ENCODE measurements at places on chromosomes 5 and 9.

DNA sequence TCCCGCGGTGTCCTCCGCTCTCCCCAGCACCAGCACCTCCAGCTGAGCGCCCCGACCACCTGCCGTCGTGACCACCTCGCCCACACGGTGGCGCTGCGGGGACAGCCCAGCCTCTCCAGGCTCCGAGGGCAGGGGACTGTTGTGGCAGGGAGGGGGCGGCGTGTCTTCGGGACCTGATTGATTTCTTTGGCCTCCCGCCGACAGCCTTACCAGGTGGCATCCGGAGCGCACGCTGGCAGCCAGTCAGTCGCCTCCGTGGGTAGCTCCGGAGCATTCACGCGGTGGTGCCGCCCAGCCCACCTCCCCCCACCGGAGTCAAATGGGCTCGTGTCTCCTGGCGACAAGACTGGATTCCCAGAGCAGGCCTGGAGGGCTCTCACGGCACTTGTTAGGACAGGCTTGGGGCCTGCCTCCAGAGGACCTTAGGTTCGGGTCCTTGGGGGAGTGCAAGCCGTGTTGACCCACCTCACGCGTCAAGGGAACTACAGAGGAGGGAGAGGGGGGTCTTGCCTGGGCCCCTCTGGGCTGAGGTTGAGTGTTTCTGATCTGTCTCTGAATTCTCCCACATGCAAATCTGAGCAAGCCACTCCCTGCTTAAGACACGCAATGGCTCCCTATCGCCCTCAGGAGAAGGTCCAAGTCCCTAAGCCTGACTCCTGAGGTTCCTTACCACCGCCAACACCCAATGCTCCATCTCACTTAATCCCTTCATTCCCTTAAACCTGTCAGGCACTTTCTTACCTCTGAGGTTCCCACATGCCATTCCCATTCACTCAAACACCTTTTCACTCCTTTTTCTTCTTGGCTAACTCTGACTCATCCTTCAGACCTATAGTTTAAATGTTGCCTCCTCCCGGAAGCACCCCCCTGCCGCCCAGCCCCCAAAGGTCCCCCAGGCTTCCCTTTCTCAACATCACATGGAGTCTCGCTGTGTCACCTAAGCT lies 51.2 kb upstream of the GGTA1 start:
- peak; percentile 67 for DNase-seq

- DNase-seq = peak; percentile 85
Measured at GRCh38 chr5:68239487-68239886, 23.9 kb downstream of the PIK3R1 start.

GRCh38 chr9:34496149-34496712 lies 26.6 kb downstream of the ENHO start:
- no peak for DNase-seq

GRCh38 chr9:70614786-70615463 lies 200.5 kb upstream of the KLF9 start:
- no peak for DNase-seq

- DNase-seq = no peak
Measured at GRCh38 chr5:74226716-74227485, 413.6 kb downstream of the ENC1 start.

DNA sequence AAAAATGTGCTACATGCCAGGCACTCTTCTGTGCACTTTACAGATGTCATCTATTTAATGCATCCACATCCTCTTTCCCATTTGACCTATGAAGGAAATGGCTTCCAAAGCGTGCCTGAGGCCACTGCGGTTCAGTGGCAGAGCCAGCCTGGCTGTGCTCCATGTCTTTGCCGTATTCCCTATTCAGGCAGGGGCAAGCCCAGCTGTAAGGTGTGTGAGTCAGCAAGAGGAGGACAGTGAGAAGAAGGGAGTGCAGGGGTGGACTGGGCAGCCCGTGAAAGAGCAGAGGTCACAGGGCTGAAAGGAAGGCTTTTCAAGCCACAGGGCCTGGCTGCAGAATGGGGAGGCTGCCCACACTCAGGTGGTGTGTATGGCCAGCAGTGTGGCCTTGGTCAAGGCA lies 91.7 kb downstream of the HRH2 start:
- DNase-seq = no peak

DNA sequence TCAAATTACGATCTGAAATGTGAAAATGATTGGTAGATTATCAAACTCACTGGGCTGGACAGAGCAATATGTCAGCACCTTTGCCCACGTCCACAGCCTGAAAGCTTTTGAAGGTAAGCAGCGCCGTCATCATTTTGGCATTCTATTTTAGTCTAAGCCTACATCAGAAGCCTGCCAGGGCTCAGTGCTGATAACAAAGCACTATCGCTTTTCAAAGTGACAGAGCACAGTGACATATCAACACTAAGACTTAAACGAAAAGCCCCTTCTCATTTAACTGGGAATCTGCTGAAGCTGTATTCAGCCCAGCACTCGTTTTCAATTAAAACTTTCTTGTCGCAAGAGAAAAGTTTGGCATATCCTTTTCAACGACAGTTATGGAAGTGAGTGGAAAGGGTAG lies 1076.3 kb downstream of the PTPRD start:
- no peak for DNase-seq

DNA sequence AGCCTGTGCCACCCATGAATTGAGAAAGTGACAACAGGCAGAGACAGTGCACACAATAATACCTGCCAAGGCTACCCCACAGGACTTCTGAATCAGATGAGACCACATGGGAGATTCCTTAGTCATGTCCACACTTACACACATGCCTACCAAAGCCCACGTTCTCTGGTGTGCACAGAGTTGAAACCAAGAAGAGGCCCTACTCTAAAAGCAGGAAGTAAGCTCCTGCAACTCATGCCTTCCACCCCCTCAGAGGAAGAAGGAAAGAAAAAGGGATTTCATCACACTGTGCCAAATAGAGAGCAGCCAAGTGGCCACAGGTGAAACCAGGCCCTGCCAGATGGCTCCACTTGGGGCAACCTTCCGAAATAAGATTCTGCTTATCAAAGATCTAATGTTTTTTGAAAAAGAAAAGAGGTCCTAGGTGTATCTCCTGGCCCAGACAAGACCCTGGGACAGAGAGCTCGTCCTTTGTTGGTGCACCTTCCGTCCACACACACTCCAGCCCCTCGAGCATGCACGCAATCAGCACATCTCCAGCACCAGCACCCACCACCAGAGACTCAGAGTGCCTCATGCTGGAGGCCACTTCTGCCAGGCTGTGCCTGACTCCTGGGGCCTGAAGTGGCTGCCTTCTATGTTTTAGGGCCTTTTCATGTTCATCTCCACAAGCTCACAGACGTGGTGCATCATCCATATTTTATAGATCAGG lies 114.6 kb upstream of the SPOCK1 start:
- no peak for DNase-seq

- no peak for DNase-seq
Measured at GRCh38 chr5:58099257-58099656, 360.6 kb downstream of the PLK2 start.

GRCh38 chr9:93009337-93010015 lies 49.0 kb upstream of the SUSD3 start:
- no peak for DNase-seq

- no peak for DNase-seq
Measured at GRCh38 chr9:130183133-130183762, 11.0 kb downstream of the NCS1 start.

DNA sequence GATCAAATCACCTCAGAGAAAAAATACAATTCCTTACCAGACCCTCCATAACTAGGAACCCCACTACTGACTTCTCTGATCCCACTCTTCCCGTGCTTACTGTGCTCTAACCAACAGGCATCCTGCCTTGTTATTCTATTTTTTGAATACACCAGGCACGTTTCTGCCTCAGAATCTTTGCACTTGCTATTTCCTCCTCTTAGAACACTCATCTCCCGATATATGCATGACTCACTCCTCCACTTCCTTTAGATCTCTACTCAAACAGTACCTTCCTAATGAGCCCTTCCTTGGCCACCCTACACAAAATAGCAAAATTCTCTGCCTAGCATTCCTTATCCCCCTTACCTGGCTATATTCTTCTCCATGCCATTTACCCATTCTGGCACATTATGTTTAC lies 43.9 kb downstream of the MAPKAP1 start:
- no peak for DNase-seq

- DNase-seq = peak; percentile 40
Measured at GRCh38 chr5:43038496-43038989, 1.6 kb downstream of the ANXA2R start.

GRCh38 chr5:132378580-132378979 lies 9.1 kb downstream of the SLC22A5 start:
- DNase-seq = no peak

DNA sequence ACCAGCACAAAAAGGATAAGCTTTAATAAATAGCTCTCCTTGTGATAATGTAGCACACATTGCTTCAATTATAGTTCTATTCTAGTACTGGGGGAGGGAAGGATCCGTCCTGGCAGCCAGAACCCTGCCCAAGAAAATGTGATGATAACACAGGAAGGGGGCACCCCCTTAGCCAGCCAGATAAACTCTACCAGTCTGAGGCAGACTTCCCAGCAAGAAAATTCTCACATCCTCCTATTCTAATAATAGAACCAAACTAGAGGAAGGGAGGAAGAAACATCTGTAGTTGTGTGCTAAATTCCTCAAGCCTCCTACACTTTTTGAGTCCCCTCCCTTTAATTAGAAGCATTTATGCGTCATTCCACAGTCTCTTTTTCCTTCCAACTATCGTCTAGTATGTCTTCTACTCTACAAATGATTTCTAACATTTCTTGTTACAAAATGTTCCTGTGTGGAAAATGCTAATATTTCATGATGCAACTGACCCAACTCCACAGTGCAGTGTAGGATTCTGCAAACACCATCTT lies 261.0 kb downstream of the SEMA5A start:
- no peak for DNase-seq

- no peak for DNase-seq
Measured at GRCh38 chr5:4651806-4652565, 488.1 kb upstream of the ADAMTS16 start.

GRCh38 chr5:5145651-5146529 lies 5.8 kb downstream of the ADAMTS16 start:
- DNase-seq = no peak

GRCh38 chr9:129910628-129911567 lies 75.6 kb downstream of the USP20 start:
- peak; percentile 30 for DNase-seq

- no peak for DNase-seq
Measured at GRCh38 chr5:163633926-163634460, 128.6 kb downstream of the MAT2B start.

DNA sequence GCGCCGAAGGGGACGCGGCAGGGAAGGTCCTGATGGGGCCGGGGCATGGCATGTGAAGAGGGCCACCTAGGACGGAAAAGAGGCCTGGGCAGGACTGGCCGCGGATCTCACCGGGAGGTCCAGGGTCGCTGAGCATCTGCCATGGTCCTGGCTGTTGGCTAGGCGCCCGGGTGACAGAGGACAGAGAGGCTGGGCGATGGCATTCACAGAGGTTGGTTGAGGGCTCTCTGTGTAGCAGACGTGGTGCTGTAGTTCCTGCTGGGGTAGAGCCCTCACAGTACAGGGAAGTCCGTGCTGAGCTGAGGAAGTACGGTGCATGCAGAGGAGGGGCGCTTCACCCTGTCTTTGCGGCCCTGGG lies 427 bp downstream of the PCYOX1L start:
- no peak for DNase-seq

- DNase-seq = no peak
Measured at GRCh38 chr5:72244862-72245371, 75.1 kb downstream of the MRPS27 start.

DNA sequence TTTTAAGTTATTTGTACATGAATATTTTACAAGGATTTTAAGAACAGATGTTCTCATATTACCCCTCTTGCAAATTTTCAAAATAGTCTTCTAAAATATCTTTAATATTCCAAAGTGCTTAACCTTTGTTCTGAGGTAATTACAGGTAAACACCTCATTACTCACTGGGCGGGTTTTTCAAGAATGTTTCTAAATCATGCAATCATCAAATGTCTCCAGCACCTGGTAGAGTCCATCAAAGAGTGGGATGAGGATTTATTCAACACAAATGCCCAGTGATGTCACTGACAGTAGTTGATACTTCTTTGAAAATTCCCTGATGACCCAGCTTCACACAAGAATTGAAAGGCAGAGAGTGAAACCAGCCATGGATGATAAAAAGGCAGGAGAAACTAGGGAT lies 114.4 kb downstream of the SEC61B start:
- no peak for DNase-seq

DNA sequence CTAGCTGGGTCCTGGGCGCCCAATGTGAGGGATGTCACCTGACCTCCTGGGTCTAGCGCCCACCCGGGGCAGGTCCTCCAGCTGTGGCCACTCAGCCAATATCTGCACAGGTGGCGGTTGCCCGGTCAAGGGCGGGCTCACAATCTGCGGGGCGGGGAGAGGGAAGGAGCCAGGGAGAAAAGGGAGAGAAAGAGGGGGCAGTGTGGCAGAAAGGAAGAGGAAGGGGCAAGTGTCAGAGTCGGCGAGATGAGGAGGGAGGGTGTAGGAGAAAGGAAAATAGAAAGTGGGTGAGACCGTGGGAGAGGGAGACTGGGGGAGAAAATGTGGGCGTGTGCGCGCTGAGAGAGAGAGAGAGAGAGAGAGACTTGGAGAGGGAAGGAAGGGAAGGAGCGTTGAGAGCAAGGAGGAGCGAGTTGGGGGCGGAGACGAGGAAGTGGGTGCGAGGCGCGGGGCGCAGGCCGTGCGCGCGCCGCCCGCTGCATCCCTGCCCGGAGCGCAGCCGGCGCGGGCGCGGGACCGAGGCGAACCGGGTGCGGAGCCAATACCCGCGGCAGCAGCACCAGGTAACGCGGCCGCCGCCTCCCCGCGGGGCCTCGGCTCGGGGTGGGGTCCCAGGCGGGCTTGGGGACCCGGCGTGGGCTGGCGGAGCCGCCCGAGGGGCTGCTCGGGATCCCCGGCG lies at the start of gene HRH2:
Gene HRH2 (plus strand): TSS at position 479 of the 679 bp plus-strand sequence. CDS start 25,163 bp downstream, outside the sequence.
- DNase-seq = peak; percentile 40

- no peak for DNase-seq
Measured at GRCh38 chr5:68446487-68446894, 230.9 kb downstream of the PIK3R1 start.

- DNase-seq = no peak
Measured at GRCh38 chr5:13993926-13994325, 49.4 kb upstream of the DNAH5 start.

DNA sequence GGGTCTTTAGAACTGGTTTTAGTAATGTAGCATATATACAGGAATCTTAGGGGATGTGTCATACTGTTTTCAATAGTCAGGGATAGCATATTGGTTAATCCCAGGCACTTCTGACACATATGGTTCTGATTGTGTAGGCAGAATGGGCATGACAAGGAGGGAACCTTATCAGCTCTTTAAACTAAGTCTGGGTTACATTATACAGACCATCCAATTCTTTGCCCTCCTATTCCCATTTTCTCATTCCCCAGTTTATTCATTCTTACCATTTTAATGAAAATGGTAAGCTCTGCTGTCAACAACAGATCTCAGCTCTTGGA lies 85.1 kb downstream of the NDUFAF2 start:
- DNase-seq = no peak
